Mammary epithelial cell (primary cell): ENCODE measurements at places on chromosomes 4 and X. TPM values are rescaled to one million over a fixed set of nuclear protein-coding genes. Genes with fewer than 3 reads are reported as not detected.

Gene GUCY1B1
- total RNA-seq = 0.33 TPM in 1 of 2 replicates, not detected in the other

Gene ADAMTS3
- total RNA-seq = 0.05 and 0.24 TPM in 2 replicates

Gene H2BW1
- not detected for total RNA-seq

Gene PNMA6F
- not detected for total RNA-seq

Gene CNKSR2
- 1.1 and 1.7 TPM in 2 replicates for total RNA-seq

Gene FGFR3
- total RNA-seq = 1.8 and 6.2 TPM in 2 replicates

Gene NPNT
- 0.12 TPM in 1 of 2 replicates, not detected in the other for total RNA-seq

Gene ERCC6L
- total RNA-seq = 0.17 TPM

Gene TRIM60
- total RNA-seq = not detected in 2 replicates

Gene F11
- total RNA-seq = not detected
